A549 treated with CORT108297 at 1 μM for 4 hours (cell line): ENCODE measurements at places on chromosomes 3 and 15. TPM values are rescaled to one million over a fixed set of nuclear protein-coding genes. Genes with fewer than 3 reads are reported as not detected.

POTEB gene
- not detected in 5 replicates for total RNA-seq

ADAMTS7 gene
- total RNA-seq, result 3.6 to 6.3 TPM (median 5.3 TPM) in 5 replicates

EFHB gene
- 0.29 to 1.2 TPM (median 0.72 TPM) in 5 replicates for total RNA-seq

GRIP2 gene
- 1.1 to 2.2 TPM (median 1.9 TPM) in 5 replicates for total RNA-seq

SYNM gene
- total RNA-seq, result 36.9 to 41.3 TPM (median 37.6 TPM) in 5 replicates

ATP13A5 gene
- not detected in 5 replicates for total RNA-seq

AGTR1 gene
- total RNA-seq, result 0.31 to 0.60 TPM (median 0.40 TPM) in 5 replicates

GLDN gene
- 0.02 to 0.07 TPM (median 0.03 TPM) in 3 of 5 replicates, not detected in the others for total RNA-seq

GMNC gene
- not detected in 5 replicates for total RNA-seq

MESP2 gene
- total RNA-seq, result 0.10 to 0.81 TPM (median 0.47 TPM) in 5 replicates

HTR3D gene
- not detected in 5 replicates for total RNA-seq

CELSR3 gene
- total RNA-seq, result 3.2 to 5.9 TPM (median 4.7 TPM) in 5 replicates

C3orf85 gene
- total RNA-seq, result not detected in 5 replicates

DOCK3 gene
- 0.27 to 0.40 TPM (median 0.39 TPM) in 5 replicates for total RNA-seq

SLC27A2 gene
- total RNA-seq, result 29.9 to 35.5 TPM (median 32.4 TPM) in 5 replicates

SYNPR gene
- not detected in 5 replicates for total RNA-seq

SLC22A13 gene
- 0.05 to 0.13 TPM (median 0.08 TPM) in 5 replicates for total RNA-seq

LYZL4 gene
- not detected in 5 replicates for total RNA-seq

CD80 gene
- not detected in 5 replicates for total RNA-seq

PAQR9 gene
- 3.0 to 3.7 TPM (median 3.2 TPM) in 5 replicates for total RNA-seq

FBXO40 gene
- total RNA-seq, result not detected in 5 replicates

BCHE gene
- total RNA-seq, result 0.83 to 1.3 TPM (median 0.93 TPM) in 5 replicates

ATXN7 gene
- 2.9 to 5.4 TPM (median 5.0 TPM) in 5 replicates for total RNA-seq

CLEC3B gene
- total RNA-seq, result not detected in 5 replicates

ERICH6 gene
- total RNA-seq, result 0.18 TPM in 1 of 5 replicates, not detected in the others

ADGRG7 gene
- total RNA-seq, result not detected in 5 replicates
